Amygdala (tissue), 56 donors: ENCODE measurements at places on chromosomes 12 and 14.

DNA sequence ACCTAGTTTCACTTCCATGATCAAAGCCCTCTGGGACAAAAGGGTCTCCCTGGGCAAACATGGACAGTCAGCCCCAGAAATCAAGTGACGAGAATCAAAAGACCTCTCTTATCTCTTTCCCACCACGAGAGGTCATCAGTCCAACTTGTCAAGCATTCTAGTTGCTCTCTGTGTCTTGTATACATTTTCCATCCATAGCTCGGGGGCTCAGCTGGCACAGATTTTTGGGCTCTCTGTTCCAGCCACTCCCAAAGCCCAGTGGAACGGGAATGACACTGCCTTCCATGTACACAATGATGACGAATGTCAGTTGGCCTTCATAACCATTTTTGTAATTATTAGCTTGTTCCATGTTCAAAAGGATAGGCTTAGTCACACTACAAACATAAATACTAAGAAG is 29.7 kb downstream of the NOS1 start:
- DNase-seq = no peak

DNA sequence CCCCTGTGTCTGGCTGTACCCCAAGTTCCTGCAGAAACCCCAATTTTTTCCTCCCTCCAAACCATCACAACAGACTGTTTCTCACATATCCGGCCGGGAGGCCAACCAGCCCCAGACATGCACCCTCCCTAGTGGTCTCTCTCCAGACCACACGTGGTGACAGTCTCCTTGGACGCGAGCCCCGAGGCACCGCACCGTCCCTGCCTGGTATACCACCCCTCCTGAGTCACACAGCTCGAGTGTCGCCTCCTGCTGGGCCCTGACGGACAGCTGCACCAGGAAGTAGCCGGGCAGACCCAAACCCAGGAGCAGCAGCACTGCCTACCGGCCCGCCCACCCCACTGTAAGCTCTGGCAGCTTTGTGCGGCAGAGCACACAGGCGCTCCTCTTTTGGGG is 97.4 kb downstream of the RFLNA start:
- DNase-seq = no peak

DNA sequence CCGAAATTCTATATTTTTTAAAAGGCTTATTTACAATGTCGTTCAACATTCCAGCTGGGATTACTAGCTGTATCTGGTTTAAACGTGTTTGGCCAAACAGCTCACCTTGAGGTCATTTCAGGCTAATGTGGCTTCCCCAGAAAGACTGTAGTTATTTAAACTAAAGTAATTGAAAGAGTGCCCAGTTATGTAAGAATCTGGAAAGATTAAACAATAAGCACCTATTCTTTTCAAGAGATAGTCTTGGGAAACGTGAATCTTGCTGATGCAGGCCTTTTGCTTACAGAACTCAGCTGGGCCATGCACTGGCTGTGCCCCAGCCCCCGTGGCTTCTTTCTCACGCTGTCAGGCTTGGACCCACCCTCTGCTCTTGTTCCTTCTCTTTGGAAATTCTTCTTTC is 24.4 kb downstream of the GLRX5 start:
- no peak for DNase-seq

DNA sequence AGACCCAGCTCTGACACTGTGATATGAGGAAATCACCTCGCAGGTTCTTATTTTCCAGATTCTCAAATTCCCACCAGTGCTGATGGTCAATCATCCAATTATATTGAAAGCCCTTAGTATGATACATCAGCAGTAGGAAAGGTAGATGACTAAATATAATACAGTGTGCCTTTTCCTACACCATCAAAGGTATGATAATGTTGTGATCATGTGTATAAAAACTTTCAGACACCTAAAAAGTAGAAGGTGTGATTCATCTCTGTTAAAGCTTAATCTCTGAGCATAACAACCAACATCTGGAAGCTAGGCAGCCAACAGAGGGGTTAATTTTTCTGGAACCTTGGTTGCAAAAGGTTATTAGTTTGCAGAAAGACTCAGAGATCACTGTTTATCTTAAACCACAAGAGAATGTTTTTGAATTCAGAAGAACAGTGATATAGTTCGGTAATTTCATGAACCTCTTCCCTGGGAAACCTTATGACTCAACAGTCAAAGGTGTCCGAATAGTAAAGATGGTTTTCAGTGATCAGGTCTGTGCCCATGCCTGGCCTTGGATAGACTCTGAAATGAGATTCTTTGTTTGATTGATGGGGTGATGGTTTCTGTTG is 122.5 kb downstream of the ETV6 start:
- no peak for DNase-seq

GRCh38 chr12:124389725-124390441 is 95.0 kb downstream of the RFLNA start:
- DNase-seq = no peak

DNA sequence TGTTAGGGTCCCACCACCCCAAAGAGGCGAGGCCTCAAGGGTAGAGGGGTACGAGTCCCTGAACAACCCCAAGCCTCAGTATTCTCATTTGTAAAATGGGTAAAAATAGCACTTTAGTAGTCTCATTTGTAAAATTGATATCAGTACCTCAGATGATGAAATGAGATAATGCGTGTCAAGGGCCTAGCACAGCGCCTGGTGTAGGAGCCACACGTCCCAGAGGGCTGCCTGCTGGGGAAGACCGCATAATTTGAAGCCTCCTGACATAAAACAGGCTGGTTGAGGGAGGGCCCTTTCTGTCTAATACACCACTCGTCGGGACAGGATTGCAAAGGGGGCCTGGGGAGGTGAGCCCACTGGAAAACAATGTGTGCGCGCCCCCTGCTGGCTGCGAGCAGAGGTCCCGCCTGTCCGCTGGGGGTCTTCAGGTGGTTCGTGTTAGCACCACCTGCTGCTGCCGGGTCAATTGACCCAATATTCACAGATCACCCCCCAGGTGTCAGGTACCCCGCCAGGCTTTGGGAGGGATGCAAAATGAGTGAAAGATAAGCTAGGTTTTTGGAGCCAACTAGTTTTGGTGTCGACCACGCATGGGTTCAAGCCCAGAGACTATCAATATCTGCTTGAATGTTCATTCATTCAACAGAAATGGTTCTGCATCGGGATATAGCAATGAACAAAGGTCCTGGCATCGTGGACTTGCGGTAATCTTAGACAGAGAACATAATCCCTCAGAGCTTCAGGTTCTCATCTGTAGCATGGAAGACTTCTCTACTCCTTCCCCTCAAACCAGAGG is 24.7 kb upstream of the IRF2BPL start:
- no peak for DNase-seq

DNA sequence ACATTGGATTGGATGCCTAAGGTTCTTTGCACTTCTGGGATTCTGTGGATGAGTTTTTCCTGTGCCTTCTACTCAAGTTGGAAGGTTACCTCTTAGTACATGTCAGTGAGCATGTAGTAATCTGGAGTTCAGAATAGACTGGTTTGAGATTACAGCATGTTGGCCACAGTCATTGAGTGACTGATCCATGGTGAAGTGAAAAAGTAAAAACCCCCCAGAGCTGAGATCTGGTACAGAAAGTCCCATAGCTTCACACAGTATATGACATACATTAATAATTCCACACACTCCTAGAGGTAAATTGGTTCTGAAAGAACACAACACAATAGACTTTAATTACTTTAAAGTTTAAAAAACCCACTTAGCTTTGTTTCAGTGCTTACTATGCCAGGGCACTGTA is 11.9 kb upstream of the CCND2 start:
- no peak for DNase-seq

DNA sequence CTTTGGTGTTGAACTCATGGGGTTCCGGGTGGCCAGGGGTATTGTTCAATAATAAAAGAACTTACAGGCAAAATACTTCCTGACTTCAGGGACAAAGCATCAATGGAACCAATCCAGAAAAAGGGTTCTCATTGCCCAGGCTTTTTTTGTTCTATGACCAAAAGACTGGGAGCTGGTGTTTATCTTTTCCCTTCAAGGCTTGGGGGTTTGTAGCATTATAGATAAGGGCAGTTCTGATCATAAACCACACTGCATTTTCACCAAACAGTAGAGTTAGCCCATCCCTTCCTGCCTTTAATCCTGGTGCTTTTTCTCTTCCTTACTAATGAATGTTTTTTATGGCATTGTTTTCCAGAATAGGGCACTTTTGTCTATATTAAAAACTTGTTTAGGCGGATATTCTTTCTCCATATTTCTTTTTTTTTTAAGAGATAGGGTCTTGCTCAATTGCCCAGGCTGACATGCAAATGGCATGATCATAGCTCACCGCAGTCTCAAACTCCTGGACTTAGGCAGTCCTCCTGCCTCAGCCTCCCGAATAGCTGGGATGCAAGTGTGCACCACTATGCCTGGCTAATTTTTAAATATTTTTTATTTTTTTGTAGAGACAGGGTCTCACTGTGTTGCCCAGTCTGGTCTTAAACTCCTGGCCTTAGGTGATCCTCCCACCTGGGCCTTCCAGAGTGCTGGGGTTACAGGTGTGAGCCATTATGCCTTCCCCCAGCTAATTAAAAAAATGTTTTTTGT is 9.7 kb downstream of the FUT8 start:
- DNase-seq = no peak
